ENCODE measurements at places on chromosomes 2 and 18. TPM values are rescaled to one million over a fixed set of nuclear protein-coding genes. Genes with fewer than 3 reads are reported as not detected.

The MOGAT1 gene
- total RNA-seq, result not detected

The IL36B gene
- total RNA-seq, result not detected

The UGT1A1 gene
- not detected for total RNA-seq

The AKAIN1 gene
- total RNA-seq, result not detected

The ARHGAP25 gene
- 75.6 TPM for total RNA-seq

The SCG2 gene
- total RNA-seq, result not detected

GRCh38 chr2:28247290-28247689 is 145.4 kb upstream of the FOSL2 start:
- H3K4me1 ChIP-seq, result peaks cover 21% of the 10 kb centered on the region
- H3K4me3 ChIP-seq, result no peak overlapping the region
- H3K27ac ChIP-seq, result peak overlapping the region; percentile 89
- peaks cover 2% of the 10 kb centered on the region for H3K36me3 ChIP-seq

DNA sequence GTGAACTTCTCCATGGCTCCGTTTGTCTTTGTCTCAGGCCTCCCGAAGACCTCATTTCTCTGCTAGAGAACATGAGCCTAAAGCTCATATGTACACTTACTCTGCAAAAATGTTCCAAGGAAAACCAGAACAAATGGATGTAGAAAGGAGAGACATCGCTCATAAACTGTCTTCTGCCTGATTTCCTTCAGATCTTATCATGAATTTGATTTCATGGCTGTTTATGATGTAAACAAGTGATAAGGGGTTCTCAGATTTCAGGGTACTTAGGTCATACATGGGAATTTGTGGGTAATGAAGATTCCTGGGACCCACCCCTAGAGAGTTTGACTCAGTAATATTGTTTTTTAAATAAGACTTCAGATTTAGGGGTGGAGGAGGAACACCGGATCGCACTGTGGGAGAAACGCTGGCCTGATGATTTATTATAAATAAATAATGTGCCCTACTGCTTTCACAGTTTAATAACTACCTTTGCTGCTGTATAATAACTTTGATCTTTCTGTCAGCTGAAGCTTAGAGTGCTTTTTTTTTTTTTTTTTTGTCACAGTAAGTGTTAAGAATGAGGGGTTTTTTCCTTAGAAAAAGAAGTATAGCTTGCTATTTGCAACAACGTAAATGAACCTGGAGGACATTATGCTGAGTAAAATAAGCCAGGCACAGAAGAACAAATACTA is 14.9 kb downstream of the AOX1 start:
- H3K36me3 ChIP-seq, result peaks cover 2% of the 10 kb centered on the region
- H3K4me1 ChIP-seq, result peaks cover 2% of the 10 kb centered on the region
- no peak overlapping the region for H3K4me3 ChIP-seq
- H3K27ac ChIP-seq, result no peak overlapping the region
- peaks cover 47% of the 10 kb centered on the region for H3K27me3 ChIP-seq

DNA sequence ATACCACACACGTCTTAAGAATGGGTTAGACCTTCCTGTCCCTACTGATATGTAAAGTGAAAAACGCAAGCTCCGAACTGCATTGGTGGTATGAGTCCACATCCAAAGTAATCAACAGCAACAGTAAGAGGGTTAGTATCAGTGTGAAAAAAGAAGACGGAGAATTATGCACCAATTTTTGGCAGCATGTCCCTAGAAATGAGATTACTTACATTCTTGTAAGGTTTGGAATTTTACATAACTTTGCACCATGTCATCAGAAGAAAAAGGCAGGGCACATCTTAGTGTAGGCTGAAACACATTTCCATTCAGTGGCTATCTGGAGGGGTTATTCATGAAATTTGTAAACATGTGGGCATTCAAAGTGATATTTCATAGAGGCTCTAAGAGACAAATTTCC is 88.2 kb downstream of the LONRF2 start:
- no peaks in the 10 kb centered on the region for H3K36me3 ChIP-seq
- peaks cover 4% of the 10 kb centered on the region for H3K27me3 ChIP-seq
- H3K4me3 ChIP-seq, result no peak overlapping the region
- H3K4me1 ChIP-seq, result peaks cover 27% of the 10 kb centered on the region
- peak overlapping the region; percentile 96 for H3K27ac ChIP-seq
- DNase-seq, result no peak

- peak overlapping the region; percentile 93 for H3K4me3 ChIP-seq
- peaks cover 28% of the 10 kb centered on the region for H3K4me1 ChIP-seq
- H3K27ac ChIP-seq, result peak overlapping the region; percentile 92
- peaks cover 5% of the 10 kb centered on the region for H3K36me3 ChIP-seq
Measured at GRCh38 chr2:178449700-178450523, 1.1 kb downstream of the PRKRA start.

DNA sequence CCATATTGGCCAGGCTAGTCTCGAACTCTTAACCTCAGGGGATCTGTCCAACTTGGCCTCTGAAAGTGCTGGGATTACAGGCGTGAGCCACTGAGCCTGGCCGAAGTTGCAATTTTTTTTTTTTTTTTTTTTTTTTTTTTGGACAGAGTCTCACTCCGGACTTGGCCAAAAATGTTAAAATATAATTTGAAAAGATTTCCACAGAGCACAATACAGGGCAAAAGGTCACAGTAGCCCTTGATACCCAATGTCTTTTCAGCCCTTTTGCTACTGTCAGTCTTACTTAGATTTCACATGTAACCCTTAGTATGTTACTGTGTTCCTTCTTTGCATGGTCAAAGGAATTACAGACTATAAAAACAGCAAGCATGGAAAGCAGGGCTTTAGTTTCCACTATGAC is 42.6 kb upstream of the MAPRE2 start:
- no peak for DNase-seq
- peaks cover 14% of the 10 kb centered on the region for H3K27me3 ChIP-seq
- no peak overlapping the region for H3K4me3 ChIP-seq
- no peaks in the 10 kb centered on the region for H3K4me1 ChIP-seq
- H3K36me3 ChIP-seq, result peaks cover 3% of the 10 kb centered on the region

DNA sequence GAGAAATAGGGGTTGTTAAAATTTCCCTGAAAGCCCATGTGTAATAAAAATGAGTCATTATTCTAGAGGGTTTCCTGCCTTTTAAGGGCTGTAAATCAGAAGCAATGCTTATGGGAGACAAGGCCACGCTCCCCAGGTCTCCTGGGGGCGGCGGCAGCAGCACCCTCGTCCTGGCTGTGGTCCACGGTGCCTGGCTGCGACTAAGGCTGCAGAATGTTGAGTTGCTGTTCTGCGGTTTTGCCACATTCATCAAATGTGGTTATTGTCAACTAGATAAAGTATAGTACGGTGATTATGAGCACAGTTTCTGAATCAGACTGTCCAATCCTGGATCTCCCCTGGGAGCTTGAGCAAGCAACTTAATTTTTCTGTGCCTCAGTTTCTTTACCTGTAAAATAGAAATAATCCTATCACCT is 11.9 kb upstream of the AGFG1 start:
- no peaks in the 10 kb centered on the region for H3K36me3 ChIP-seq
- peaks cover 48% of the 10 kb centered on the region for H3K4me1 ChIP-seq
- DNase-seq, result peak; percentile 24
- no peaks in the 10 kb centered on the region for H3K27me3 ChIP-seq
- H3K4me3 ChIP-seq, result peak overlapping the region; percentile 56

GRCh38 chr2:75466708-75467311 is 93.9 kb downstream of the EVA1A start:
- no peak overlapping the region for H3K4me3 ChIP-seq
- H3K27ac ChIP-seq, result no peak overlapping the region
- peaks cover 48% of the 10 kb centered on the region for H3K27me3 ChIP-seq
- no peaks in the 10 kb centered on the region for H3K36me3 ChIP-seq
- H3K4me1 ChIP-seq, result no peaks in the 10 kb centered on the region

DNA sequence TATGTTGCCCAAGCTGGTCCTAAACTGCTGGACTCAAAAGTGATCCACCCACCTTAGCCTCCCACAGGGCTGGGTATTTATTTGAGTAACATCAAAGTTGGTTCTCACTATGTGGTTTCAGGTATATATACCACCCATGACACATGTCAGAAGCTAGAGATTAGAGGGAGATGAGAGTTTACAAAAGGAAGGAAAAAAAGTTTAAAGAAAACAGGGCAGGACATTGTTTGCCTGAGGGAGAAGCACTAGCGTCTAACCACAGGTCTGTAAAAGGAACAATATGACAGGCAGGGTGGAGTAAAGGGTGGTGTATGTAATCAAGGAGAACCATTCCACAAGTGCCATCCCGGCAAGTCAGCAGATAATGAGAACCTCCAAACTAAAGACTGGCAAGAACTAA is 8.5 kb downstream of the CEP76 start:
- H3K4me1 ChIP-seq, result peaks cover 10% of the 10 kb centered on the region
- H3K27ac ChIP-seq, result no peak overlapping the region
- H3K27me3 ChIP-seq, result no peaks in the 10 kb centered on the region
- no peak for DNase-seq
- no peak overlapping the region for H3K4me3 ChIP-seq
- peaks cover 7% of the 10 kb centered on the region for H3K36me3 ChIP-seq

GRCh38 chr2:68742626-68743415 is 8.2 kb downstream of the ARHGAP25 start:
- no peak for DNase-seq
- H3K36me3 ChIP-seq, result peaks cover 28% of the 10 kb centered on the region

GRCh38 chr18:76416911-76417310 is 78.1 kb downstream of the ZNF516 start:
- no peak overlapping the region for H3K4me3 ChIP-seq
- no peaks in the 10 kb centered on the region for H3K27me3 ChIP-seq
- DNase-seq, result no peak
- peaks cover 30% of the 10 kb centered on the region for H3K4me1 ChIP-seq

- H3K27ac ChIP-seq, result no peak overlapping the region
- peaks cover 38% of the 10 kb centered on the region for H3K4me1 ChIP-seq
- DNase-seq, result no peak
- no peak overlapping the region for H3K4me3 ChIP-seq
- H3K27me3 ChIP-seq, result no peaks in the 10 kb centered on the region
- peaks cover 2% of the 10 kb centered on the region for H3K36me3 ChIP-seq
Measured at GRCh38 chr2:85872536-85873161, 16.1 kb downstream of the ST3GAL5 start.

GRCh38 chr2:121207494-121207893 is 77.5 kb downstream of the TFCP2L1 start:
- DNase-seq, result no peak
- no peak overlapping the region for H3K27ac ChIP-seq
- no peak overlapping the region for H3K4me3 ChIP-seq
- H3K4me1 ChIP-seq, result no peaks in the 10 kb centered on the region

DNA sequence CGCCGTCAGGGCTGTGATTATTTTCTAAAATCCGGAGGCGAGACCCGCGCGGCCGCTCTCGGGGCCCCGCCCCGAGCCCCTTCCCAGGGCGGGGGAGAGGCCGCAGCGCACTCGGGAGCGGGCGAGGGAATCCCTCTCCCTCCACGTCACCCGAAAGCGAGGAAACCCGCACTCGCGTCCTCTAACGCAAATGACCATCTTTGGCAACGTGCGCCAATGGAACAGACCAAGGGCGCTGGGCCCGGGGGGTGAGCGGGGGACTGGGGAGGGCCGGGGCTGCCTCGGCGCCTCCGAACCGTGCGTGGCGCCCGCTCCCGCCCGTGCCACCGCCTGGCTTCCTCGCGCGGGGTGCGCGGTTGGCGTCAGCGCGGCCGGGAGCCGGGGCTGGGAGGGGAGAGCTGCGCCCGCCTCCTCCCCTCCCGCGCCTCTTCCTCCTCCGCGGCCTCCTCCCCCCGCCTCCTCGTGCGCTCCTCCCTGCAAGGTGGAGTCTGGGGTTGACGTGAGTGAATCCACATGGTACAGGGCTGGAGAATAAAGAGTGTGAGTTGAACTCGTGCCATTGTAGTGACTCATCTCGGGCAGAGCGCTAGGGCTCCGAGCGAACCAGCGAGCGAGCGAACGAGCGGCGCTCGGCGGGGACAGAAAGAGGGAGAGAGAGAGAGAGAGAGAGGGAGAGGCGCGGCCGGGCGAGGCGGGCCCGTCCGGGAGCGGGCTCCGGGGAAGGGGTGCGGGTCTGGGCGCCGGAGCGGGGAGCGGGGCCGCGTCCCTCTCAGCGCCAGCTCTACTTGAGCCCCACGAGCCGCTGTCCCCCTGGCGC is at the start of gene FOSL2:
Gene FOSL2, plus strand, starts transcription at position 562 of the 817 bp plus-strand sequence. CDS start 863 bp downstream, outside the sequence.
- peaks cover 2% of the 10 kb centered on the region for H3K36me3 ChIP-seq
- H3K4me3 ChIP-seq, result peak within 1 kb of the TSS; percentile 90
- H3K27me3 ChIP-seq, result no peaks in the 10 kb centered on the region
- peak; percentile 93 for DNase-seq

- H3K4me1 ChIP-seq, result peaks cover 70% of the 10 kb centered on the region
- peak overlapping the region; percentile 99 for H3K27ac ChIP-seq
- peaks cover 16% of the 10 kb centered on the region for H3K36me3 ChIP-seq
- H3K27me3 ChIP-seq, result no peaks in the 10 kb centered on the region
Measured at GRCh38 chr2:69642709-69643601, 584 bp downstream of the AAK1 start.

Data from T-helper 17 cell (primary cell).